ENCODE measurements at places on chromosomes 3 and 15.

GRCh38 chr15:58398643-58399042 is 33.1 kb upstream of the LIPC start:
- DNase-seq, result no peak

DNA sequence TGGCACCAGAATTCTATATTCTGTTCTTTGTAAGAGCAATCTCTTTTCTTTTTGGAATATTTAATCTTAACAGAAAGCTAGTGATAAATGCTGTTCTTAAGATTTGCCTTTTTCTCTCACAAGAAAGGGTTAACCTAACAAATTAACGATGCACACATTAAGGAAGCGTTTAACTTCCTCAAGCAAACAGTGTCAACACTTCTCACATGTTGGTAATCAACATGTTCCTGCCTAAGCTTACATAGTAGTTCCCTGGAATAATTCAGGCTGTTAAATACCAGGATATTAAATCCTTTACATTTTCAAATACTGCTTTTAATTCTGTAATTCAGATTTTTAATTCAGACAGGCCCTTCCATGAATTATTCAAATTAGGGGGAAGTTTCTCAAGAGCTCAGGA is 67.4 kb upstream of the RPL35A start:
- no peak for DNase-seq

DNA sequence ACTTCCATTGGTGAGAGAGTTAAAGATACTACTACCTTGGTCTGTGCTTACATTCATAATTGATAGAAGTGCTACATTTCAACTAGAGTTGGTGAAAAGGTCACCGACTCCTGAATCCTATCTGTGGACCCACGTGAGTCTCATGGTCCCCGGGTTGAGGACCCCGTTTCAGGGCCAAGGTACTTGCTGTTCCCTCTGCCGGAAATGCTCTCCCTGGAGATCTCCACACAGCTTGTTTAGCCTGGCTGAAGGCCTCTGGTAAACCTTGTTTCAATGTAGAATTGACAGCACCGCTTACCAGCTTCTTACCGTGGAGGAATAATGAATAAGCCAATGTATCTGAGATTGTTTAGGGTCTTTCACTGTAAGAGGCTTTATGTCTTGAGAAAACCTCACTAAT is 226.0 kb upstream of the GOLGA6L4 start:
- no peak for DNase-seq

DNA sequence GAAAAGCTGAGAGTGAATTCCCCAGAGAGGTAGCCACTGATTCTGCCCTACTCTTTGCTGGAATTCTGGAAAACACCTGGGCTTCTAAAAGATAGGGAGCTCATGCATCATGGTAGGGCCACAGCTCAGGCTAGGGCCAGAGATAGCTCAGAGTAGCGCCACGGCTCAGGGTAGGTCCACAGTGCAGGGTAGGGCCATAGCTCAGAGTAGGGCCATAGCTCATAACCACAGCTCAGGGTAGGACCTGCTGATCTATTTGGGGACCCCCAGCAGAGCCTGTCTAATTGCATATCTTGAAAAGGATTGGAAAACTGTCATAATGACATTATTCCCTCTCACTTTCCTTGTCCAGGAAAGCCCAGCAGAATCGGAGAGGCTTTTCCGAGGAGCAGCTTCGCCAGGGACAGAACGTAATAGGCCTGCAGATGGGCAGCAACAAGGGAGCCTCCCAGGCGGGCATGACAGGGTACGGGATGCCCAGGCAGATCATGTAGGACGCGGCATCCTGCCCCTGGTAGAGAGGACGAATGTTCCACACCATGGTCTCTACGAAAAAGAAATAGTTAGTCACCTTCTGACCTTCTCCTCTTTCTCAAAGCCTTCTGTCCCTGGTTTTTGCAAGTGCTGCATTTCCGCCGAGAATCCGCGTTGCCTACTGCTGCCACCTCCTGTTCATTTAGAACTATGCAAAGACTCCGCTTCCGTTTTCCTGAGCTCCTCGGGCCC is 14.5 kb downstream of the TAGLN3 start:
- DNase-seq, result peak; percentile 62

GRCh38 chr3:8607234-8608040 is 37.2 kb downstream of the SSUH2 start:
- peak; percentile 66 for DNase-seq

DNA sequence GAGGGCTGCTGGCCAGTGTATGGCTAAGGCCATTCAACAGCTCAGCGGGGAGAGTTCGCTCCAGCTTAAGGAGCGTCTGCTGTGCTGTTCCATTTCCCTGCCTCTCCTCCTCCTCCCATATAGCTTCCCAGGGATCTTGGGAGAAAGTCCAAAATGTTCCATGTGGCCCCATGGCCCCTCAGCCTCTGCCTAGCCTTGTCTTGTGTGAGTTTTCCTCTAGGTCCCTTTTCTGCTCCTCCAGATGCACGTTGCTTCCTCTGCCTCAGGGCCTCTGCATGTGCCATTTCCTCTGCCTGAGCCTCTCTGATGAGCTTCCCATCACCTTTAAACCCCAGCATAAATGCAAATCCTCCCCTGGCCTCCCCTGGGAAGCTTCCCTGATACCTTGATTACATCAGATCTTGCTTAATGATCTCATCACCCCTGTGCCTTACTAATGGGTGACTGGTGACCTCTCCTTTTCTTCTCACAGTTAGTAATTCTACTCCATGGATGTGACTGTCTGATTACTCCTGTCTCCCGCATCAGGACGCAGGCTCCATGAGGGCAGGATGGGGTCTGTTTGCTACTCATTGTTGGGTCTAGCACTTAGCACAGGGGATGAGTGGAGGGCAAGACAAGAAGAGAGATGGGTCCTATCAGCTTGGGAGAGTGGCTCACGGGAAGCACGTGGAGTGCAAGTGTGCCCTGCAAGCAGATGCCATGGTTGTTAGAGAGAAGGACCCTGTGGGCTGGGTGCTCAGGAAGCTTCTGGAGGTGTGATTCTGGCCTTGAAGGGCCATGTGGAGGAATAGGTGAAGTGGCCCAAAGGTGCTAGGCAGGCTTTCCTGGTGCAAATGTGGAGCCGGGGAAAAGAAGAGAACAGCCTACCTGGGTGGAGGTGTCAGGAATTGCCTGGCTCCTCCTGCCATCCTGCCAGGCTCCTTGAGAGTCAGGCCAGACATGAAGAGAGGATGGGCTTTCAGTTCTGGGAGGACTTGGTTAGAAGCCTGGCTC is 23.8 kb downstream of the ITGA11 start:
- no peak for DNase-seq

- DNase-seq, result no peak
Measured at GRCh38 chr3:154224866-154225265, 99.4 kb downstream of the DHX36 start.

- DNase-seq, result no peak
Measured at GRCh38 chr15:87626860-87627259, 629.7 kb downstream of the NTRK3 start.
